ENCODE measurements at places on chromosomes 12 and 14.

DNA sequence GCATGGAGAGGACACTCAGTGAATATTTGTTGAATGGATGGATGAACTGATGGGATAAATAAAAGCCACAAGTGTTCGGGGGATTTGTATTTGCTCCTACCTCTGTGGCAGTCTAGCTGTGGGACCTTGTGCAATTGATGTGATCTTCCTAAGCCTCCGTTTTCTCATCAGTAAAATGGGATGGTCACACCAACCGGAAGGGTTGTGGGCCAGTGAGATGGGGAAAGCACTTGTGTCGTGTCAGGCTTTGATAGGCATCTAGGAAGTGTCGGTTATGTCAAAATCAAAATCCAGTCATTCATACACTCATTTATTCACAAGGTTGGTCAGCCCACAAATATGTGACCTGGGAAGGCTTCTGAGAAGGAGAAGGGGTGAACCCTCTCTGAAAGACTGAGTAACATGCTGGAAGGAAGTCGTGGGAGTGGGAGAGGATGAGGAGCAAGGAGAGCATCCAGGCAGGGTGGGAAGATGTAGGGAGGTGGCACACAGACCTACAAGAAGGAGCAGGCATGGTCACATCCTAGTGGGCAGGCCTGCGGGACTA lies 7.8 kb upstream of the SERPINA9 start:
- no peak for DNase-seq

GRCh38 chr12:68667291-68667690 lies 19.5 kb upstream of the NUP107 start:
- no peak for DNase-seq

- no peak for DNase-seq
These were observed 1493.1 kb upstream of the FLRT2 start for GRCh38 chr14:84036840-84037239.

DNA sequence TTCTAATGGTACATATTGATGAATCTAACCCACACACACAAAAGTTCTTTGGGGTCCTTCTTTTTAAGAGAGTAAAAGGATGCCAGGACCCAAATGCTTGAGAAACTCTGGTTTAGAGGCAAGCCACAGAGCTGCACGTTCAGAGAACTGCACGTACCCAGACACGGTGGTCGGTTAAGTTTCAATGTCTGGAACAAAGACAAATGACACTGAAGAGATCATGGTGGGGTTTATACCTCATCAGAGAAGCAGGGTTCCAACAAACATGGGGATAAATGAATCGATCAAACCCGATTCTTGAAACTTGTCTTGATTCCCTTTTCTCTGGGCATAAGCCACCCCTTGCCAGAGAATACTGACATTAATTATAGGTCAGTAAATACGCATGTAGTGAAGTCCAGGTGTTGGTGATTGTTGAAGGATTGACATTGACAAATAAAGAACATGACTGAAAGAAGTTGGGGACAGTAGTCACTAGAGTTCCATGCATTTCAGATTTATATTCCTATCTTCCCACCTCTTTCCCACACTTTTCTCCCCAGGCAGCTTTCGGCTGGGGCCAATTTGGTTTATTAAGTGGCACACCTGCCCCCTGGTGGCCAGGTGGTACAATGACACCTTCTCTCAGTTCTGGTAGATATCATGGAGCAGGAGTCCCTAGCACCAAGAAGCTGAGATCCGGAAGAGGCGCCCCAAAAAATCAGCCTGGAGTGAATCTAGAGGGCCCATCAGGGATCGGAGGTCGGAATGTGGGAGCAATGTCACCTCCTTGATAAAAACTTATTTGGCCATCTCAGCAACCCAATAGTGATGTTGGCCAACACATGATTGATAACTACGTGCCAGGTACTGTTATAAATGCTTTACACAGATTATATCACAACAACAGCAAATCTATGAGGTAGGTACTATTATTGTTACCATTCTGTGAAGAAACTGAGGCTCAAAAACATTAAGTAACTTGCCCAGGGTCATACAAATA lies 17.8 kb upstream of the HDAC7 start:
- peak; percentile 73 for DNase-seq

DNA sequence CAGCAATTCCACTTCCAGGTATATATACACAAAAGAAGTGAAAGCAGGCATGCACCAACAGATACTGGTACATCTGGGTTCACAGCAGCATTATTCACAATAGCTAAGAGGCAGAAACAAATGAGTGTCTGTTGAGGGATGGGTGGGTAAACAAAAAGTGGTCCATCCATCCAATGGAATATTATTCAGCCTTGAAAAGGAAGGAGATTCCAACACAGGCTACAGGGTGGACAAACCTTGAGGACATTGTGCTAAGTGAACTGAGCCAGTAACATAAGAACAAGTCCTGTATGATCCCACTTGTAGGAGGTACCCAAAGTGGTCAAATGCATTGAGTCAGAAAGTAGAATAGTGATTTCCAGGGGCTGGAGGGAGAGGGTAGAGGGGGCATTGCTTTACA lies 27.6 kb upstream of the BEGAIN start:
- DNase-seq: no peak

DNA sequence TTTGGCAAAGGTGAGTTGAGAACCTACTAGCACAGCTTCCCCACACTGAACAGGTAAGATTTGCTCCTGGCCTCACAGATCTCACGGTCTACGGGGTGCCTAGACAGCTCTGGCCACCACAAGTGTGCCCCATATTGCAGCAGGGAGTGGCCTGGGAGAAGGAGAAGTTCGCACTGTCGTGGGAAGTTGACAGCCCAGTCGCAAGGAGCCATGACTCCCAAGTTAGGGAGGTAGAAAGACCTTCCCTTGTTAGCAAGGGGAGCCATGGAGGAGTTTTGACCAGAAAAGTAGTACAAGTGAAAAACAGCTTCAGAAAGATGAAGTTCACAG lies 316.3 kb downstream of the BCL11B start:
- DNase-seq: no peak

- no peak for DNase-seq
These were observed 94.7 kb downstream of the GCH1 start for GRCh38 chr14:54807881-54808280.

DNA sequence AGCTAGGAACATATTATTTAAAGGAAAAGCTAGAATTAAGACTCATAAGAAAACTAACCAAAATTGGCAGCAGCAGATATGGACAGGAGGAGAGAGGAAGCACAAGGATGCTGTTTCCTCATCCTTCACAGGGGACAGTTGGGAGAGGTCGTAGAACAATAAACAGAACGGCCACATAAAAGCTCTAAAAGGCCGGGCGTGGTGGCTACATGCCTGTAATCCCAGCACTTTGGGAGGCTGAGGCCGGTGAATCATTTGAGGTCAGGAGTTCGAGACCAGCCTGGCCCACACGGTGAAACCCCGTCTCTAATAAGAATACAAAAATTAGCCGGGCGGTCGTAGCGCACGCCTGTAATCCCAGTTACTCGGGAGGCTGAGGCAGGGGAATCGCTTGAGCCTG lies 10.5 kb downstream of the TCL1B start:
- no peak for DNase-seq

GRCh38 chr14:33691907-33692306 lies 259.0 kb downstream of the EGLN3 start:
- no peak for DNase-seq

DNA sequence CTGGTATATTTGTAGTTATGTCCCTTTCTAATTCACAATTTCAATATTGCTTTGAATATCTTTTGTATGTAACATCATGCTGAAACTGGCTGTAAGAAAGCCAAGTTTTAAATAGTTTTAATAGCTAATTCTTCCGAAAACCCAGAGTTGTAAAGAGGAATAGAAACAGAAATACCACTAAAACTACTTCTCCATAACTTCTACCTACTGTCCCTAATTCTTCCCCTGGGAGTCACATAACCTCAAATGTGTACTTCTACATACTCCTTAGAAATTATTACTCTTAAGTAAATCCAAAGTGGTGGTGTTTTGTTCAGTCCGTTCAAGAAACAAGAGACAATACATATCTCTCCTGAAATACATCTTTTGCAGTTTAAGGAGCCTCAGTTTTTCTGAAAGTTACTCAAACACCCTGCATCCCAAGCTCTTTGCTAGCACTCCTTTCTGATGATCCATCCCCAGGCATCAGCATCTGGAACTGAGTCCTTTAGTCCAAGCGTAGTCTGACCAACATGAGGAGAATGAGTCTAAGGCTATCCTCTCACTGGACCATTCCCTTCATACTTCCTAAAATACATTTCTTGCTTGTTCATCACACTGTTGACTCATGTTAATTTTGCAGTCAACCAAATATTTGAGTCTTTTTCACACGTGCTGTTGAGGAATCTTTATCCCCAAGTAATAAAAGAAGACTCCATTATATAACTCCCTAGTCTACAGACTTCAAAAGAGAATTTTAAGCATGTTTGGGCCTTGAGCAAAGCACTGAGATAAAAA lies 214.3 kb upstream of the NUDT4 start:
- no peak for DNase-seq

GRCh38 chr12:17266856-17267255 lies 660.9 kb upstream of the LMO3 start:
- no peak for DNase-seq

DNA sequence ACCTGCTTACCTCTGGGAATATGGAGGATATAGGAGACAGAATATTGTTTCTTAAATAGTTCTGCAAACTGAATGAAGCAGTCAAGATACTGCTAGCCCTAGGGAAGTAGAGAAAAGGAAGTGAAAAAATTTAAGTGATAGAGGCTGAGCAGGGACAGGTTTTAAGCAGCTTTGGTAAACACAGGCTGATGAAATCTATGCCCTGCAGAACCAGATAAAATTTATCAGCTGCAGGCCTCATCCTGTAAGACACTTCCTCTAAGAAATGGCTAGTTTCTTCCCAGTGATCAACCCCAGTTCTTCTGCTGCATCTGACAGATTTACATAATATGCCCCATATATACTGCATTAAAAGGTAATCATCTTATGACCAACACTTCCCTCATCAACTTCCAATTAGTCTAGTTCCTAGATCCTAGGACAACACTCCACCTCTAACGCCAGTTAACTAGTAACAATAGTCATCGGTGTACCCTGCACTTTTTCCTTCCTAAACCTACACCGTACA lies 1.3 kb upstream of the ESYT1 start:
- no peak for DNase-seq

DNA sequence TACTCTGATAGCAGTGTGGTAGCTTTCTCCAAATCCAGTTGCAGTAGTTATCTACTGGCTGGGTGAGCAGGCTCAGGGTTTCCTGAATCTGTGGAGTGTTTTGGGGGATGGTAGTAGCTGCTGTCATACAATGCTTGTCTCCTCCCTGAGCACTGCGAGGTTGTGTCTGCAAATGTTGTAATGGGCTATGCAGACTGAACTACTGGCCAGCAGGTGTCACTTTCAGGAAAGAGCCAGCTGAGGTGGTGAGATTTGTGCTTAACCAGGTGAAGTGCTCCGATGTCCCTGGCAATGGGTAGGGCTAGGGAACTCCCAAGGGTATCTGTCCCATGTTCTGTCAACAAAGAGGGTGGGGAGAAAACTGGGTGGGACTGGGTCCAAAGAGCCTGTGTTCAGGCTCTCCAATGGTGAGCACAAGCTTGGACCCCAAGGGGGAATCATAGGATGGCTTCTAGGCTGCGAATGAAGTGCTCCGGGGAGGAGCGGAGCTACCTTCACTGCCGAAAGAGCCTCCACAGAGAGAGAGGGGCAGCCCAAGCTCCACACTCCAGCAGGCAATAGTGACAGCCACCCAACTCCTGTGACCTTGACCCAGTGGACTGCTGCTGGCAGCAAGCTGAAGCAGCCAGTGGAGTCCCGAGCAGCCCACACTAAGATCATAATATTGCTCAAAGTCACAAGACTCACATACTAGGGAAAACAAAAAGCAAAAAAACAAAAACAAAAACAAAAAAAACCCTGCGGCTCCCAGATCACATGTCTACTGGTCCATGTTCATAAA lies 1324.0 kb upstream of the USP15 start:
- DNase-seq: no peak

GRCh38 chr12:117261247-117261646 lies 71.0 kb upstream of the FBXO21 start:
- no peak for DNase-seq

- peak; percentile 53 for DNase-seq
These were observed 17.1 kb downstream of the SLC11A2 start for GRCh38 chr12:51009056-51009440.
